ENCODE measurements at places on chromosomes 2 and 18.

DNA sequence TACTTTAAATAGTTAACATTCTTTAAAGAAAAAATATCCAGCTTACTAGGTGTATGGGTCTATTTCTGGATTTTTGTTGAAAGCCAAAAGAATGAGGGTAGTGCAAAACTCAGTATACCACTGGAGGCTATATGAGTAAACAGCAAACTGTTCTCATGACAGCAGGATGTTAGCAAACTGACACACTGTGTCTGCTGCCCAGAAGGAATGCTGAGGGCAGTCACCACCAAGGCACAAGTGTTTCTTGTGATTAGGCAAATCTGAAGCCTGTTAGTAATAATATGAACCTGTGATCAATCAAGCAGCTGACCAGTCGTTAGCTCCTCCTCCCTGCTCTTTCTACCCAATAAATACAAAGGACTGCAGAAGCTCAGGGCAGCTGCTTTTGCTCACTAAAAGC lies 50.5 kb upstream of the SULT1C3 start:
- DNase-seq = no peak

- DNase-seq = no peak
These were observed 262.1 kb downstream of the PTGR3 start for GRCh38 chr18:74946646-74947375.

GRCh38 chr2:197277794-197278193 lies 32.8 kb downstream of the ANKRD44 start:
- no peak for DNase-seq

DNA sequence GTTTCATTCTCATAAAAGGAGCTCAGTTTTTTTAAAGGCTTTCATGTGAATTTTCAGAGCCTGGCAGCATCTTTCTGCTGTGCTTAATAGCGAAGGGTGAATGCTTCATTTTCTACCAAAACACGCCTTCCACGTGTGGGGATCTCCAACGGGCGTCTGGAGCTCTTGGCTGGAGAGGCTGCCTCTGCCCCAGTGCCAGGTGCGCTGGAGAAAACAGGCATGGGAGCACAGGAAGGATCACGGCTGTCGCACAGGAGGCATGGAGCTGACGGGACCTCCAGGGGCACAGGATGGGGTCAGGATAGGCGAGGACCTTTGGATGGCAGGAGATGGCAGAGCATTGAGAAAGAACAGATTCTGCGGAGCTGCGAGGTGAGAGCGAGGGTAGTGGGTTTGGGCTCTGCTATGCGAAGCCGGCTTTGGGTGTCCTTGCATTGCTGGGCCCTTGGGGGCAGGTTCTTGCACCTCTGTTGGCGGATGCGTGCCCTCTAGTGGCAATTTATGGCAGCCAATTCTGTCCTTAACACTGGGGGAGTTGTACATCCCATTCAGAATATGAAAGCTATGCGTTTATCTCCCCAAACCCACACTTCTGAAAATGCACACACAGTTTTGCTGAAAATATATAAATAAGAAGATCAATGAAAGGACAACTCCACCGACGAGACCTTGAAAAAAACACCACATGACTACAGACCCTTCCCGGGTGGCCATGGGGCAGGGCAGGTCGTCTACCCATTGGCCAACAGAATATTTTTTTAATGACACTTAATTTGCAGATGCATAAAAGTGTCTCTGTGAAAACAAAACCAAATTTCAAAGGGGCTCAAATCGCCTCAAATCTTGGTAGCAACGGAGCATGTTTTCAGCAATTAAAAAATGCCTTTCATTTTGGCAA lies 90.4 kb upstream of the SLC35G4 start:
- peak; percentile 21 for DNase-seq

Measured in stimulated activated CD4-positive, alpha-beta T cell treated with anti-CD3 and anti-CD28 coated beads, Interleukin-4, amount 100 ng/mL, for 1 hour (primary cell).